ENCODE measurements at places on chromosomes 2 and 18.

DNA sequence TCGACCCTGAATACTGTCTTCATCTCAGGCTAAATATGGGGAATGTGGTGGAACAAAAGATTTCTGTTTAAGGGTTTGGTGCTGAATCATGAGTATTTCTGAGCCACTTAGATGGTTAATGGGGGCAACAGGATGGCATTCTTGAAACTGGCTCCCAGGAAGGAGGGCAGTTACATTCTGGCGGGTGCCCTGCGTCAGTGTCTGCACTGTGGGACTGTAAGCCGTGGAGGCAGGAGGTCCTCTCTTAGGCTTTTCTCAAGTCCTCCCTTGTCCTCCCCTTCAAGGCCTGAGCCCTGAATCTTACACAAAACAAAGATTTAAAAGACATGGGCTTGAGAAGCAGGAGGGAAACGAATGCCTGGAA is 45.7 kb downstream of the PSD4 start:
- no peak for DNase-seq

DNA sequence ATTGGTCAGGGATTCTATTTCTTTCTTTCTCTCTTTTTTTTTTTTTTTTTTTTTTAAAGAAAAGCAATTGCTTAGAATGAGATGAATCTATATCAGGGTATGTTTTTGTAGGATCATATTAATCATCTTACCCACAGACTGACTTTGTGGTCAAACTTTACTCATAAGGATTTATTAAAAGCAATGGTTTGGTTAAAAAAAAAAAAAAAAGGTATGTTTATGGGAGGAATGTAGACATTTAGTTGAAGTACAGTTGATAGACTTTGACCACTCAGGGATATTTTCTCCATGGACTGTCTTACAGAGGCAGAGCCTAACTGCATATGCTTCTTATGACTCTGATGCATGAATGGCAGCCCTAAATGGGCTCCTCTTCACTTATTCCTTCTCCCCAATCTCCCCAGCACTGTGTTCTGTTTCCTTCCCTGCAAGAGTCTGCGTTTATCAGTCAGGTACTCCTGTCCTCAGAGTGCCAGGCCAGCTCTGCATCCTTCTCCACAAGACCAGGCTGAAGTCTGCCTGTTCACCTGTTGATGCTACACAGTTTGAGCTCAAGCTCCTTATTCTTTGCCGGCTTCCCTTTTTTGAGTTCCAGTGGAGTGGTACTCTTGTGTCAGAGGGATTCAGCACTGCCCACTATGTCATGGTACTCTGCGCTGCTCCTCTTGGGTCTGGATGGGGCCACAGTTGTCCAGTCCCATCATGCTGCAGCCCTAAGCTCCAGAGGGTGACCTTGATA is 24.3 kb downstream of the CRIM1 start:
- no peak for DNase-seq

DNA sequence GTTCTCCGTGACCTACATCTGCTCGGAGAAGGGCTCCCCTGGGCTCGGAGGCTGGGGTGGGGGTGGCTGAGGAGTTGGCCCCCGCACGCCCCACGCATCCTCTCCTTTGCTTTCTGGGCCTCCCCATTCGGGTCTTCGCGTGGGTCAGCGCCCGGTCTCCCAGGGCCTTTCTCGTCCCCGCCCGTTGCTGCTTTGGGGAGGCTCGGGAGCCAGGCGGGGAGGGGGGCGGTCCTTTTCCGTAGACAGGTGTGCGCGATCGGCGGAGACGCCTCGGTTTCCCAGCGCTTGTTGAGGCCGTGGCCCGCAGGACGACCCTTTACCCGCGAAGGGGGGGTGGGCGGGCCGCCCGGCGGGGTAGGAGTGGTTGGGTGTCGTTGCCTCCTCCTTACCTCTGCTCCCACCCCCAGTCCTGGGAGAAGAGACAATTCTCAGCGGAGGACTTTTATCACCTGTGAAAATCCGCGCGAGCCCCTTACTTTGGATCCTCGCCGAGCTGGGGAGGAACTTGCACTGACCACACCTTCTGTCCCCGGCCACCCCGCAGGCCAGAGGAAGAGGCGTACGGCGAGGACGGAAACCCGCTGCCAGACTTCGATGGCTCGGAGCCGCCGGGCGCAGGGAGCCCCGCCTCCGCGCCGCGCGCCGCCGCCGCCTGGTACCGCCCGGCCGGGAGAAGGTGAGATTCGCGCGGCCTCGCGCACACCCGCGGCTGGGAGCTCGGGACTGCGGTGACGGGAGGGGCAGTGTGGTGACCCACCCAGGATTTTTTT is 2.6 kb downstream of the ADCYAP1 start:
- no peak for DNase-seq

DNA sequence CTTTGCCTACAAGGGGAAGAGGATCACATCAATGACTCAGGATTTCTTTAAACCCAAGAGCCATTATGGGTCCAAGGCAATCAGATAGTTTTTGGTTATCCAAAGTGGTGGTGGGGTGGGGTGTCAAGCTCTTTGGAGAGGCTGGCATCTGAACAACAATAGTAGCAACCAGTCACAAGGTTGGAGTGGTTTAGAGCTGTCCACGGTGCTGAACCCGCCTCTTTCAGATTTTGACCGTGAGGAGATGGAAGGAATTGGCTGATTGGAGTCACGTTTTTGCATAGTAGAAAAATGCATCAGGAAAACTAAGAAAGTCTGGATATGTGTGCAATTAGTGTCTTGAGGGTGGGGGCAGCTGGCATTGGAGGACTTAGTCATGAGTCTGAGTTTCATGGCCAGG is 159.9 kb downstream of the LOXHD1 start:
- DNase-seq = no peak

- DNase-seq = no peak
Measured at GRCh38 chr2:239528146-239528545, 127.3 kb upstream of the HDAC4 start.

- DNase-seq = no peak
Measured at GRCh38 chr2:60520917-60521539, 32.4 kb downstream of the BCL11A start.

DNA sequence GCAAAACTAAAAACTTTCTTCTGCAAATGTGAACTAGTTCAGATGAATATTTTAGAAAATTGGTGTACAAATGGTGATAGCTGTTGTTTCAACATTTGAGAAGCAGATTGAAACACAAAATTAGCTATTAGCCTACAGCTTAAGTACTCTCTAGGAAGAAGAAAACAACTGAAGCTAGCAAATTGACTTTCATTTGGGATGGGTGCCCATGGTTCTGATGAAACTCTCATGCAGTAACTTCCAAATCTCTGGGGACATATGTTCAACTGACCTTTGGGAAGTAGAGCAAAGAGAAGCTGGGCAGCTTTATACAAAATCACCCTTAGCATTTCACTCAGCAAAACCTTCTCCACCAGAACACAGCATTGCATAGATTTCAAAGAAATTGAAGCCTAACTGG is 119.0 kb downstream of the GALNT13 start:
- DNase-seq = no peak

DNA sequence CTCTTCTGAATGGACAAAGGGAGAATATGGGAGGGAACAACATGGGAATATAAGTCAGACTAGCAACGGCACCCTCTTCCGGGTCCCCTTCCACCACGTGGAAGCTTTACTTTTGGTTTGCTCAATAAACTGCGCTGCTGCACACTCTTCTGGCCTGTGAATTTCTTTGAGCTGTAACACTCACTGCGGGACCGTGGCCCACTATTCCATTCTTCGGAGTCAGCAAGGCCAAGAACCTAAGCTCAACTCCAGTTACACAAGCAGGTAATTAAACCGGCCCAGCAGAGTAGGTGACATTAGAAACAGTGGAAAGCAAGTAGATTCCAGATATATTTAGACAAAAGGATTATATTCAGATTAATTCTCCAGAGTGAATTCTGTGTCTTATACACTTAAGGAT is 697.4 kb upstream of the NXPH2 start:
- no peak for DNase-seq

- DNase-seq = no peak
Measured at GRCh38 chr2:43024515-43025011, 201.8 kb downstream of the ZFP36L2 start.

GRCh38 chr2:193272011-193272410 is 1077.3 kb upstream of the TMEFF2 start:
- DNase-seq = no peak

DNA sequence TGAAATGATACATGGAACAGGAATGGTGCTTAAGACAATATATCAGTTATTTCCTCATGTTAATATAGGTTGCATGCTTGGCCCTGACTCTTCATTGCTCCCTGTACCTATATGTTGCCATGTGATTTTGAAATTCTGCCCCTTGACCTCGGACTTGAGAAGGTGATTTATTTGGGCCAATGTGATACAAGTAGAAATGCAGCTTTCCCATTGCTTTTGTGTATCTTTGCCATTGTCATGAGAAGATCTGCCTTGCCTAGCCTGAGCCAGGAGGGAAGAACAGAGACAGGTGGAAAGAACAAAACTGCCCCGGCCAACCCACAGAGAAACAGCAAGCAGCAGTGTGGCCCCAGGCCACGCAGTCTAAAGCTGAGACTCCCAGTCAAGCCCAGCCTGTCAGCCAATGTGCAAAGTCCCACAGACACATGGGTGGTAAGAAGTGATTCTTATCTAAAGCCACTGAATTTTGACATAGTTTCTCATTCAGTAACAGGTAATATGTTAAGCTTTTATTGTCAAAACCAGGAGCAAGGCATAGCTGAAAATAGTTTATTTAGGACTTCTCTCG is 245.7 kb upstream of the RND3 start:
- no peak for DNase-seq

- DNase-seq = no peak
Measured at GRCh38 chr2:76678383-76679024, 843.7 kb downstream of the LRRTM4 start.

DNA sequence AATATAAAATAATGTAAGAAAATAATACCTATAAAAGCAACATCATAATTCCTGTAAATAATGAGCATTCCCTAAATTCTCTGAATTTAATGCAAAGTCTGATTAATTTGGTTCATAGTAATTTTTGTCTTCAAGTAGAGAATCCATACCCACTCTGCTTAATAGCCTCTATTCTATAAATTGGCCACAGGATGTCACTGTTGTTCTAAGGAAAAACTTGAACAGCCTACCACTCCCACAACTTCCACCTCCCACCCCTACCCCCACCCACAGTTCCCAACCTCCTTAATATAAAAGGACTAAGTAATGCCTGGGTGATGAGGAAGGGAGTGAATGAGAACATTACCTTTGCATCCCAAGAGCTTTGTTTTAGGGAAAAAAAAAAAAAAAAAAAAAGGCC is 27.2 kb upstream of the BBS5 start:
- no peak for DNase-seq

- no peak for DNase-seq
Measured at GRCh38 chr2:28434600-28434989, 41.9 kb downstream of the FOSL2 start.

GRCh38 chr2:41414486-41415230 is 633.2 kb upstream of the PKDCC start:
- DNase-seq = no peak

DNA sequence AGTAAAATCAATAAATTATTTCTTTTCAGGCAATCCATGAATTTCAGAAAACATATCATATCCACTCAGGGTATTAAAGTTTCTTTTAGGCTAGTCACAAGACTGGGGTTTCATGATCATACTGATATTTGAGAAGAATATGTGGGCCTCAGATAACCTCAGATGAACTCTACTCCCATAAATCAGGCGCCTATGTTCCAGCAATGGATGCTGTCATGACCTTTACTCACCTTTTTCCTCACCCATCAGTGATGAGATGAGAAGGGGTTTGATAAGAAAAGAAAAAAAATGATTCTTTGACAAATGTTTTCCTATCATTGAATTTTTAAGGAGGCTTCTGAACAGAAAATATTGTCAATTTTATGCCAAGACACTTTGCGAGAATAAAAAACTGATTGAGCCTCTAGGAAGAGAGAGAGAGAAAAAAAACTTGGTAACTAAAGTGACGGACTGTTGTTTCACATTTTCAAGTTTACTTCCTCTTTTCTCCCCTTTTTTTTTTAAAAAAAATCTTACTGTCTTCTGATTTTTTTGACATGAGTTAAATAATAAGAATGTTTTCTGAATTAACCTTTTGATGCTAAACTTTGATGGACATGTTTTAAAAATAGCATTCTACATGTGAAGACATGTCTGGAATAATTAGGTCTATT is 309.1 kb upstream of the MAP2 start:
- no peak for DNase-seq

DNA sequence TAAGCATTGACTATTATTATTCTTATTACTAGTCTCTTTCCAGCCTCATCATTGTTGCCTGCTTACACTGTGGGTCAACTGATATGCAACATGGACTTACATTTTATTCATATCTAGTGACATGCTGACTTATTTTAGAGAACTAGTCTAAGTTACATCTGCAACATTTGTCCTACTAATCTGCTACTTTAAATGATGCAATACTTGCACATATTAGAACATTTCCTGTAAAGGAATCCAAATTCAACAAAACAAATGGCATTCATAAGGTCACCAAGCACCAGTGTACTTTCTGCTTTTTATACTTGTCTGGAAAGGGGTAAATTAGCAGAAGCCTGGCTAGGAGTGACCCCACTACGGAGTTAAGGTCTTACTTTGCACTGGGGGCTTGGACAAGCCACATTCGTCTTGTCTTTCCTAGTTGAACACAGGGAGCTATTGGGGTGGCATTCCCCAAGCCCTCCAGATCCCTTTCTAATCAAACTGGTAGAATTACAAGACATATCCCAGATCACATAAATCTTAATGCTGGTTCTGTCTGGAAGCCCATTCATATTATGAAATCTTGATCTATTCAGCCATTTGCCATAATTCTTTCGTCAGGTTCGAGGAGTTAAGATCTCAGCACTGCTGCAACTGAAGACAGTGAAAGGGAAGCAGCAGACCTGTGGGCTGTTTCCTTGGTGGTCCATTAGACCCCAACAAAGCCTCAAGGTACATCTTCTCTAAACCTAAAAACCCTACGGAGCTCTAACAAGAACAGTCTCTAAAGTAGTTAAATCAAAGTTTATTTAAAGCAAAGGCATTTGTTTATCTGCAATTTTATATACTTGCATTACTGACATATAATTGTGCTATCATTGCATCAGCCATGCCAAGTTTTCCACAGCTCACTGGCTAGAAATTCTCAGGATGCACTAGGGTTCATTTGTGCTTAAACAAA is 49.9 kb upstream of the RTN4 start:
- no peak for DNase-seq

DNA sequence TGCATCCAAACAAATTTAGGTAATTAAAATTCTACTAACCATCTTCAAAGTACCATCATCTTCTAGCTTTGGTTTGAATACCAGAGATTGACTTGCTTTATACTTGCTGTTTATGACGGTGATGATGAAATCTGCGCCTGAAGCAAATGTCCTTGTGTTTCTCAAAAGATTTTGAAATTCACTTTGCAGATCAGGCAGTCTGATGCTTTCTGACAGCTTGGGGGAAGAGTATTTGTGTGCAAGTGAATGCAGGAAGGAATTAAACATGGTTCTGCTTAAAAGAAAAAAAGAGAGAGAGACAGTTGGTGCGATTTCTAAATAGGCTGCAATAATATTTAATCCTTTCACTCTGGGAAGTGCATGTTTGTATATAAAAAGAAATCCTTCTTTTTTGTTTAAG is 29.6 kb downstream of the CSRNP3 start:
- DNase-seq = no peak

GRCh38 chr2:189982087-189982486 is 80.4 kb downstream of the MSTN start:
- no peak for DNase-seq

Data from stimulated activated CD4-positive, alpha-beta T cell treated with anti-CD3 and anti-CD28 coated beads, Interleukin-1b, Interleukin-23, amount 100 ng/mL, for 1 hour (primary cell).